ENCODE measurements at places on chromosomes 5 and 9.

- DNase-seq = no peak
These were observed 118.1 kb downstream of the LHFPL2 start for GRCh38 chr5:78530342-78531096.

DNA sequence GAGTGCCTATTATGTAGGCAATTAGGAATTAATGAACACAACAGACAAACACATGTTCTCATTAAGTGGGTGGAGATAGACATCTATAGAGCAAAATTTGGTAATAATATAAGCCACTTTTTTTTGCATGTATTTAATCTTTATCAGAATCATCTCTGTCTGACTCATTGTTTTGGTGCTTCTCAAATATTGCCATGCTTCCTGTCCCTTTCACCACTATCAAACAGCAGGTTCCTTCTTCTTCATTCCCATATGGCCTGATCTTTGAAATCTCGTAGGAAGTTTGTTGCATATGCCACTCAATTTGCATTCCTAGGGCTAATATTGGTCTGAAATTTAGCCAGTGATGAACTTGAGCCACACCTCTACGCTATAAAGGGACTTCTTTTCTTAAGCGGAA, 128.9 kb upstream of the SPEF2 start:
- DNase-seq = no peak

GRCh38 chr9:132163457-132163875, 1.6 kb downstream of the NTNG2 start:
- DNase-seq = no peak

GRCh38 chr5:146410272-146410671, 36.9 kb upstream of the TCERG1 start:
- DNase-seq = no peak

DNA sequence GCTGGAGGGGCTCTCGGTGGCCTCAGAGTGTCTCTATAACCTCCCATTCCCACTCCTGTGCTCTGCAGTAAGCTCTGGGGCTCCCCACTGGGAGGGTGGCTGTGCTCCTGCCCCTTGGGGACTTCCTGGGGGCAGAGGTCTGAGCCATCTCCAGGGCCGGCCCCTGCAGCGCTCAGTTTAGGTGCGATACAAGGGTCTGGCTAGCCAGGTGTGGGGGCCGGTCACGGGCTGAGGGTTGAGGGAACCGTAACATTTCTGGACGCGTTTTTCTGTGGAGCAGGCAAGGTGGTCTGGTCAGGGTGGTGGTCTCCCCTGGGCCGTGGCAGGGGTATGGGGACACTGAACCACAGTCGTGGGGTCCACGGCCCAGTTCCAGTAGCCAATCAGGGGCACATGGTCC, 38.0 kb upstream of the SLC6A19 start:
- DNase-seq = no peak

DNA sequence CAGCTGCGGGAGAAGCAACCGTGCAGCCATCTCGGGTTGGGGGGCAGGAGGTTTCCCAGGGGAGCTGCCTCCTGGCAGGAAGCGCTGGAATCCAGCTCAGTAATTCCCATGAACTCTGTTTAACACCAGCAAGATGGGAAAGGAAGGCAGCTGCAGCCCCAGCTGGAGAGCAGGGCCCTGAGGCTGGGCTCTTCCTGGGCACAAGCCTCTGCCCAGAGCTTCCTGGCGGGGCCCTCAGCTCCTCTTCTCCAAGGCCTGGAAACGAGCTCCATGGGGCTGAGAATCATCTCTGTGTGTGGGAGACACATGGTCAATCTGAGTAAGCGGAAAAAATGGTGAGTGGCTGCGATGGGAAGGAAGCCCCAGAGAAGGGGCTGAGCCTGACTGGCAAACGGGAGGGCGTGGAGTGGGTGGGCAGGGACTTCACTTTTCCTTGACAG, 6.3 kb downstream of the MRPL36 start:
- no peak for DNase-seq

DNA sequence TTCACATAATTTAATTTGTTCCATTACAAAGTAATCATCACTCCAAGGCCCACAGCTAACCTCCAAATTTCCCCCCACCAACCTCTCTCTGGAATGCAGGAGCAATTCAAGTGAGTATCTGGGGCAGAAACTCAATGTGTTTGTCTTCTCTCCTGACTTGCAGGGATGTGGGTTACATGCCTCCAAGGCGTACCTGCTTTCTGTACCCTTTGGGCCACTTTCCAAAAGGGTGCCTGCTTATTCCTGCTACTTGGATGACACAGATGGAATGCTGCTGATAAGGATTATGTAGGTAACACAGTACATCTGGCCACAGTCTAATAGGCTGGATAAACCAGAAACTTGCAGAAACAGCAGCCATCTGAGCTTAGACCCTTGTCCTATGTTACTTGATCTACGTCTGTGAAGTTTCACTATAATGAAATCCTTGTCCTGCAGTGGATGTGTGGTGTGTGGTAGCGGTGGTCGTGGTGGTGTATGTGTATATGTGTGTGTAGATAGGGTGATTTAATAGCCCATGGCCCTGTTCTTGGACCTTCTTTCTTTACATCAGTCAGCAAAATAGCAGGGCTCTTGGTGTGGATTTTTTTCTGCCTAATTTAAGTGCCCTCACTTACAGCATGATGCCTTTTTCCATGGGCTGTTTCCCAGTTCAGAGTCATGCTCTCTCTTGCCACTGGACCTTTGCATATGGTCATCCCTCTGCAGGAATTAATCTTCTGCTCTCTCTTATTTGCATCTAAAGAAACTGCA, 175.9 kb downstream of the ZDHHC21 start:
- DNase-seq = no peak

DNA sequence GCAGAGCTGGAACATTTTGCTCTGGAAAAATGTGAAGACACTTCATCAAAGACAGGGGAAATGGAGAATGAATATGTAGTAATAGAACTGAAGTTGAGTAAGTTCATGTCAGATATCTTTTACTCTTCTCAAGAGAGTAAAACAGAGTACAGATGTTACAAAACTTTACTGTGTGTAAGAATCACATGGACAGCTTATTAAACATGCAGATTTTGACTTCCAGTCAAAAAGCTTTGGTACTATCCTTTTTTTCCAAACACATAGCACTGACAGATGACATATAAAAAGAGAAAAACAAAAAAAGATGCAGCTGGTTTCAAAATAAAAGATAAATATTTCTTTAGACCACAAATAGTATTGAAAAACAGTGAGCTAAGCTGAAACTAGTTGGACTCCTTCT, 115.4 kb downstream of the FBN2 start:
- no peak for DNase-seq

DNA sequence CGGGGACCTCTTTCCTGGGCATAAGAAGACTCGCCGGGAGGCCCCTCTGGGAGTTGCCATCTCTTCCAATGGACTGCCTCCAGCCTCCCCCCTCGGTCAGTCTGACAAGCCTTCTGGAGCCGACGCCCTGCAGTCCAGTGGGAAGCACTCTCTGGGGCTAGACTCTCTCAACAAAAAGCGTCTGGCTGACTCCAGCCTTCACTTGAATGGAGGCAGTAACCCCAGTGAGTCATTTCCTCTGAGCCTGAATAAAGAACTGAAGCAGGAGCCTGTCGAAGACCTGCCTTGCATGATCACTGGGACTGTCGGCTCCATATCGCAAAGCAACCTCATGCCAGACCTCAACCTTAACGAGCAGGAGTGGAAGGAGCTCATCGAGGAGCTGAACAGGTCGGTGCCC, 28.4 kb upstream of the LTC4S start:
- DNase-seq = no peak

DNA sequence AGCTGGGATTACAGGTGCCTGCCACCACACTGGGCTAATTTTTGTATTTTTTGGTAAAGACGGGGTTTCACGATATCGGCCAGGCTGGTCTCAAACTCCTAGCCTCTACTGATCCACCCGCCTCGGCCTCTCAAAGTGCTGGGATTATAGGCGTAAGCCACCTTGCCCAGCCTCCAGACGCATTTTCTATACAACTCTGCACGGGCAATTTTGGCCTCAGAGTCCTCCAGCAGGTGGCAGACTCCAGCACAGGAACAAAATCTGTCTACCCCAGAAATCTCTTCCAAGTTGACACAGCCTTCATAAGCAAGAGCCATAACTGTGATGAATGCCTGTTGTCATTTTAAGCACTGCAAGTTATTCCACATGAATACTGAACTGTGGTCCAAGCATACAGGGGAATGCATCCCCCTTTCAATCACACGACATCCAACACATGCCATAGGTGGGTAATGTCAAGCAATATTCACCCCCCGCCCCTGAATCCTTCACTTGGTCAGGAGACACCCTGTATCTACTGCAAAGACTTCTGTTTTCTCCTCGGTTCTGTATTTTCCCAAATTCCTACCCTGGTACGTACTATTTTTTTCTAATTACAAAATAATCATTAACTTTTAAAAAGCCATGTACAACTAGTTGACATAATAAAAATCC, 50.8 kb downstream of the ALDH7A1 start:
- peak; percentile 22 for DNase-seq

- no peak for DNase-seq
These were observed 182.1 kb downstream of the RFX3 start for GRCh38 chr9:3343671-3344070.

GRCh38 chr5:76986825-76987526, 34.1 kb downstream of the CRHBP start:
- no peak for DNase-seq

DNA sequence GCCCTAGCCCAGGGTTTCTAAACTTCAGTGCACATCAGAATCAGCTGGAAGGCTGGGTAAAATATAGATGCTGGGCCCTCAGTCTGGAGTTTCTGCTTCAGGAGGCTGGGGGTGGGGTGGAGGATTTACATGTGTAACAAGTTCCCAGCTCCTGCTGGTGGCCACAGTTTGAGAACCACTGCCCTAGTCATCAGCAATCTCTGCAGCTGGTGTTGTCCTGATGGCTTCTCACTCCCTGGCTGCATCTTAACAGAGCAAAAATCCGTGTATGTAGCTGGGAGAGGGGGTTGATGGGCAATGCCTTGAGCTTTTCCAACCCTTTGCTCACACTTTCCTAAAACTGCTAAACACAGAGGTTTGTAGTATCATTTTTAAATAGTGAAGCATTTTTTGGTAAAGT, 186.0 kb upstream of the KLF9 start:
- no peak for DNase-seq

DNA sequence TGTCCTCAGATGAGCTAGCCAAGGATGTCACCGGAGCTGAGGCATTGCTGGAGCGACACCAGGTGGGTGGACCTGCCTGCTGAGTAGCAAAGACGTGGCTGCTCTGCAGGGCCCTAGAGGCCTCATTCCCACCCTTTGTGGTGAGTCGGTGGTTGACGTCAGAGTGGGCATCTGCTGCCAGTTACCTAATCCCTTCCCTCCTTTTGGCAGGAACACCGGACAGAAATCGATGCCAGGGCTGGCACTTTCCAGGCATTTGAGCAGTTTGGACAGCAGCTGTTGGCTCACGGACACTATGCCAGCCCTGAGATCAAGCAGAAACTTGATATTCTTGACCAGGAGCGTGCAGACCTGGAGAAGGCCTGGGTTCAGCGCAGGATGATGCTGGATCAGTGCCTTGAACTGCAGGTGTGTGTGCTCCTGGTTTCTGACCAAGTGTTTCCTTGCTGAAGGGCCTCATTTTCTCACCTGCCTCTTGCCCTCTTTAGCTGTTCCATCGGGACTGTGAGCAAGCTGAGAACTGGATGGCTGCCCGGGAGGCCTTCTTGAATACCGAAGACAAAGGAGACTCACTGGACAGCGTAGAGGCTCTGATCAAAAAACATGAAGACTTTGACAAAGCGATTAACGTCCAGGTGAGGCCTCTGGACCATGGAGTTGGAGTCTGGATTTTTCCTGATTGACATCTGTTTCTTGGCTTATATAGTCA, 48.9 kb downstream of the DYNC2I2 start:
- no peak for DNase-seq

DNA sequence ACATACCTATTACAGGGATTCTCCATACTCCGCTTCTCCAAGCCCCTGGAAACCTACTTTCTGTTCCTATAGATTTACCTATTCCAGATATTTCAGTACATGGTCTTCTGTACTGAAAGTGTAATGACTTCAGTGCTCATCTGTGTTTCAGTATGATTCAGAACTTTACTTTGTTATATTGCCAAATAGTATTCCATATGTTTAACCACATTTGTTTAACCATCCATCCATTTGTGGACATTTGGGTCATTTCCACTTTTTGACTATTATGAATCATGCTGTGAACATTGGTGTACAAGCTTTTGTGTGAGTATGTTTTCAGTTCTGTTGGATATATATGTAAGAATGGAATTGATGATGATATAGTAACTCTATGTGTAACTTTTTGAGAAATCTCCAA, 188.9 kb downstream of the PDZD2 start:
- no peak for DNase-seq

DNA sequence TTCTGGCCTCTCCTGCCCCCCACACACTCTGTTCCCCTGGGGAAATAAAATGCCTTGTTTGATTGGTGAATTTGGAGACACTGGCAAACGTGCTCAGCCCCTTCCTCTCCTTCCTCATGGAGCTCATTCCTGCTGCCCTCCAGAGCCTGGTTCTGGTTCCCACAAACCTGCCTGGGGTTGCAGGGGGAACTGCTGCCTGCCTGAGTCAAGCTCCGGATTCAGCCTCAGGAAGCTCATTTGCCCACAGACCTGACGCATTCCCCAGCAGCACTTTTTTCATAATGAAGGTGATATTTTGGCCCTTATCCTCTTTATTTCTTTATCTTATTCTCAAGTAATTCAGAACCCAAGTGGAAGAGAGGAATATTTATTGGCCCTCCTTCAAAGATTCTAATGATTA, 140.5 kb downstream of the TTLL11 start:
- no peak for DNase-seq

DNA sequence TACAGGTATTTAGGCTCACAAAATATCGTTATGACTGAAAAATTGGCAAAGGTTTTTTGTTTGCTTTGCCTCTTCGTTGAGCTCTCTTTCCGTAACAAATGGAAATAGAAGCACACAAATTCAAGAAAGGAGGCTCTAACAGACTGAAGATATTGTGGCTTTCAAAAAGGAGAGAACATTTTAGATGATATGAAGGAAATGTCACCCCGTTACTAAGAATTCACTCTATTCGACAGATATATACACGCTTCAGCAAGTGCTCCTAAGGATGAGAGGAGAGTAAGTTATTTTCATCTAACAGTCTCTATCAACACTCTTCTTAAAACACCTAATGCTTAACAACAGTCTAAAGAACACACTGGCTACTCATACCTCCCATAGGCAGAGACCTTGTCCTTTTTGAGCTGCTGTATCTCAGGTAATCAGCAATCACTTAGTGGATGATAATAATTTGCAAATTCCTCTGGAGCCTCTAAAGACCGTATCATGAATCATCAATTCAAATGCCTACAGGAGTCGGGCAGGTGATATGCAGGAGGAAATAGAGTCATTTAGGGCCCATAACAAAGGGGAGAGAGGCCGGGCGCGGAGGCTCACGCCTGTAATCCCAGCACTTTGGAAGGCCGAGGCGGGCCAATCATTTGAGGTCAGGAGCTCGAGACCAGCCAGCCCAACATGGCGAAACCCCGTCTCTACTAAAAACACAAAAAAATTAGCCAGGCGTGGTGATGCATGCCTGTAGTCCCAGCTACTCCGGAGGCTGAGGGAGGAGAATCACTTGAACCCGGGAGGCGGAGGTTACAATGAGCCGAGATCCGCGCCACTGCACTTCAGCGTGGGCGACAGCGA, 1.4 kb upstream of the HSDL2 start:
- DNase-seq = no peak

All from activated CD4-positive, alpha-beta T cell treated with anti-CD3 and anti-CD28 coated beads, Interleukin-2, amount 50 U/mL, for 1 hour (primary cell).